ENCODE measurements at places on chromosomes 4 and X. TPM values are rescaled to one million over a fixed set of nuclear protein-coding genes. Genes with fewer than 3 reads are reported as not detected.

GRCh38 chr4:1599491-1600210, 84.5 kb downstream of the FAM53A start:
- DNase-seq: no peak

DNA sequence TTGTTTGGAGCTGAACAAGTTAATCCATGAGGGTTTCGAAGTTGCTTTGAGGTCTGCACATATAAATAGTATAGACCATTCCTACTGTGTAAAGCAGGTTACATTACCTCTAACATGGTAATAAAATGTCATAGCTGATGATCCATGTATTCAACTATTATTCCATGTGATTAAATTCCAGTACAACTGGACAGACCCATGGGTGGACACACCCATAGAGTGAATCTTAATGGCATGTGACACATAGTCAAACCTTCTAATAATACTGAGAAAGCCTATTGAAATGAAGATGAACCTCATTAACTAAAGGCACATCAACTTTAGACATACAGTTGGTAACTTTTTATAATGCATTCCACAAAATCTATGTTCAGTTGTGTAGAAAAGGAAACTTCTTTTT, 28.5 kb downstream of the FHIP1A start:
- no peak for DNase-seq

DNA sequence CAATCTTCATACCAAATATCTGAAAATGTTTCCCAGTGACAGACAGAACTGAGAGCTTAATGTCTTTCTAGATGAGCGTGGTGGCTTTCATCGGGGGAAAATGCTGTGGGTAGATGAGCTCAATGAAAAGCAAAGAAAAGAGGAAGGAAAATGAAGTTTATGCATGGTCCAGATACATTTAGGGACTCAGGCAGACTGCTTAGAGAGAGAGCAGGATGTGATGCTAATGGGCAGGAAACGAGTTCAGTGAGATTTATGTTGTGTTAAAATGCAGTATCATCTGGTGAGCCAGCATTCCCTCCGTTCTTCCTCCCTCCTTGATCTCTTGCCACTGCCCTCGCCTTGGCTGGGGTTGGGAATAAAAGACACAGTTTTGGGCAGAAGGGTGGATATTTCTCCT, 229.2 kb downstream of the GBA3 start:
- DNase-seq: no peak

PCDH18 gene
- 0.07 TPM for total RNA-seq

- no peak for DNase-seq
These were observed 186.5 kb downstream of the FBXO8 start for GRCh38 chr4:174096999-174097398.

FREM3 gene
- total RNA-seq: not detected

Data from activated CD4-positive, alpha-beta memory T cell treated with anti-CD3 and anti-CD28 coated beads for 36 hours (primary cell).